Heart right ventricle (tissue), 16 donors: ENCODE measurements at places on chromosomes 1 and 21. TPM values are rescaled to one million over a fixed set of nuclear protein-coding genes. Genes with fewer than 3 reads are reported as not detected.

DNA sequence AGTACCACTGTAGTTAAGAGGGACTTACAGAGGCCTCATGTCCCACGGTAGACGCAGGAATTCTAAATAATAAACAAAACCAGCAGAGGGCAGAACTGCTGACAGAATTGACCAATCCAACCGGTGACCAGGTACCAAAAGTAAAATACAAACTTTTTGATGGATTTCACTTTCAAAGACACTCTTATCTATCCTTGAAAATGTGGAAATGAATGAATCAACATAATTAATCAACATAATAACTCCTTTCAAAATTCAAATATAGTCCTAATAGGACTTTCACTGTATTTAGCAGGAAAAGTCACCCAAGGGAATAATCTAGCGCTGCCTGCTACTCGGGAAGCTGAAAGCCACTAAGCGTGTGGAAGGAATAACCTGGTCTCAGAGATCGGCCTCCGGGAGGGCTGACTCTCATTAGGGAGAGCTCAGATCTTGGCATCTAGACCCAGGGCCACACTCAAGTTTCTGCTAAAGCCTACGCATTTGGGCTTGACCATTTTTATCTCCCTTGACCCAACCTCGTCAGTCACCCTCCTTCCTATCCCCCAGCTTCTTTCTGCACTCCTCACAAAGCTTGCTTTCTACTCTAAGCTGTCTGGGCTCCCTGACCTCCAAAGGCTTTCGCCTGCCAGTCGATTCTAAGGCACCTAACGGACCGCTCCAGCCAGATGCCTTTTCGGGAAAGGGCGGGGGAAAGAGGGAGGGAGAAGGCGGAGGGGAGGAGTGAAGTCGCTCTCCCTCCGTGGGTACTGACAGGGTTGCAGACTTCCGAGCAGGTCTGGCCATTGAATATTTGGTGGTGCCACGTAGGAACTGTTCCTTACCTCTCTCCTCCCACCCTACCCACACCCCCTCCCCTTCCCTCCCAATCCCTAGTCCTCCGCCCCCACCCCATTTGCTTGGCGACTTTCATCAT, 1.6 kb downstream of the COL11A1 start:
- no peak for DNase-seq

GRCh38 chr1:109477821-109478220, 5.9 kb upstream of the ATXN7L2 start:
- no peak for DNase-seq

DNA sequence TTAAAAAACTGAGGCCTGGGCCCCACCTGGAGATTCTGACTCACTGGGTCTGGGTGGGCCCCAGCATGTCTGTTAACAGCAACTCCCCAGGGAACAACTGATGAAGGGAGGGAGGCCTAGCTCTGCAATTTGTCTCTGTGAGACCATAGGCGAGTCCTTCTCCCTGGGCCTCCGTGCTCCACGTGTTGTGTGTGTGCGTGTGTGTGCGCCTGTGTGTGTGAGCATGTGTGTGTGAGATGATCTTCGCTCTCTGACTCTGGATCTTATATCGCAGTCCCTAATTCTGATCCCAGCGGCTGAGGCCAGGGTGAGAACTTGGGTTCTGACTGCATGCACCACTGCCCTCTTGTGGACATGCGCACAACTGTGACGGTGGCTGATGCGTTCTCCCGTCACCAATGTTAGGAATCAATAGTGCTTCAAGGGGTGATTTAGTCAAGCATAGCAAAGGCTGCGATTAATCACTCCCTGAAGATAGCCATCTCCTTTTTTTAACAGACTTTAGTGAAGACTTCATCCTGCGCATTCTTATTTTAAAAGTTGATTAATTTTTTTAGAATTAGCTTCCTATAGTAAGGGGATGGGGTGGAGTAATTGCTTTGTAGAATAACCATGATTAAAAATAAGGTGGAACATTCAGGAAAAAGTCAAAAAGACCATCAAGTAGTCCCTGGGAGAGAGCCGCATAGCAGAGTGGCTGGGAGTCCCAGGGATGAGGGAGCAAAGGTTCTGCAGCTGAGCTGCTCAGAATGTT, 62.4 kb upstream of the USP24 start:
- DNase-seq: peak; percentile 79

- no peak for DNase-seq
Measured at GRCh38 chr21:33451634-33452071, 28.1 kb downstream of the TMEM50B start.

GRCh38 chr1:185846672-185847444, 112.7 kb downstream of the HMCN1 start:
- no peak for DNase-seq

GRCh38 chr1:3336641-3337630, 117.5 kb upstream of the ARHGEF16 start:
- no peak for DNase-seq

DNA sequence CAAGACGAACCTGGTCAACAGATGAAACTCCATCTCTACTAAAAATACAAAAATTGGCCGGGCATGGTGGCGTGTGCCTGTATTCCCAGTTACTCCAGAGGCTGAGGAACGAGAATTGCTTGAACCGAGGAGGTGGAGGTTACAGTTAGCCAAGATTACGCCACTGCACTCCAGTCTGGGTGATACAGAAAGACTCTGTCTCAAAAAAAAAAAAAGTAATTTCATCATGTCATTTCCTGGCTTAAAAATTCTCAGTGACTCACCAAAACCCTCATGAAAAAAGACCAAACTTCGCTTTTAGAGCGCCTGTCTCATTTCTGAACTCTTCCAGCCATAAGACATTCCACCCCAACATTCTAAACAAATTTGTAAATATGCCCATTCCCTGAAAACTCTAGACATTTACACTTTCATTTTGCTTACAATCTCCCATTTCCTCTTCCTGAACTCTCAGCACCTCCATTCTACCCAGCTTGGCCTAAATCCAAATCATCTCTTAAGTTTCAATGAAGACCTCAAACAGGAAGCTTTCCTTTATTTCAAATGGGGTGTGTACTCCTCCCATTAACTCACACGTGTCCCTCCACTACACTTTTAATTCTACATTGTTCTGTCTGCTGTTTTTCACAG, 50.5 kb upstream of the PRRC2C start:
- no peak for DNase-seq

DNA sequence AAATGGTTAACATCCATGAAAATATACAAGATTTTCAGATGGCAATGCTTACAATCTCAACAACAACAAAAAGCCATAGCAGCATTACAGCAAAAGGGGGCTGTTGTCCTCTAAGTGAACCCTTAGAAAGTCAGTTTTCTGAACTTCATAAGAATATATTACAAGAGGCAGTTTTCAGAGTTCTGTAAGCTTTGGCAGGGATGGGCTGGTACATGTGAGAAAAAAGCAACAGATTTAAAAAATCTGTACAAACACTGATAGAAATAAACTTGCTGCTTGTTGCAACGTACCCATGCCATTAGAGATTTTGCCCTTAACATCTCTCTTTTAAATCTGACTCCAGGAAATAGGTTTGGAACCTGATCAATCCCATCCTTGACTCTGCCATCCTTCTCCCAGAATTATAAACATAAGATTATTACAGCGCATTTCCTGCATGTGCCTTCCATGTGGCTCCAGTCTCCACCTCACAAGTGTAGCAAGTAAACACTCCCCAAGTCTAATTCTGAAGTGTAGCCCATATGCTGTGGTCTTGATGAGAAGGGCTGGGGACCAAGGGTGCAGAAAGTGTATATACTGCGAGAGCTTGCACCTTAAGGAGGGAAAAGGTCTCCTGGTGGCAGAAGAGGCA, 101.4 kb upstream of the TSPAN2 start:
- DNase-seq: no peak

- DNase-seq: no peak
Measured at GRCh38 chr21:33078907-33079582, 9.1 kb downstream of the OLIG1 start.

DNA sequence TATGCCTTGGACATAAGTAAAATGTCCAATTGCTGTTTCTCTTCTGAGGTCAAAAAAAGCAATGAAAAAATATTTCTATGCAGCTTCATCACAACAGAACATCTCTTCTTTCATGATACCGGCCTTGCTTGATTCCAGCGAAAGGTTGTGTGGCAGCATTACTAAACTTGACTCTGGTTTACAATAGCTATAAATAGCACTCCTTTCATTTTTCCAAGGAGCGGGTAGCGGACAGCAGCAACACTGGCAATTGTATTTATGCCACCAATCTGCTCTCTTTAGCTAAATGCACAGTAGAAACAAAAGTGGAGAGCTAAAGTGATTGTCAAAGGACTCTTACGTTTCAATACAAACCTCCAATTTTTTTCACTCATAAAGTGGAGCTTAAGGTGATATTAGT, 7.5 kb upstream of the DAB1 start:
- no peak for DNase-seq

GRCh38 chr1:241857131-241857530, 9.1 kb downstream of the EXO1 start:
- DNase-seq: no peak

DNA sequence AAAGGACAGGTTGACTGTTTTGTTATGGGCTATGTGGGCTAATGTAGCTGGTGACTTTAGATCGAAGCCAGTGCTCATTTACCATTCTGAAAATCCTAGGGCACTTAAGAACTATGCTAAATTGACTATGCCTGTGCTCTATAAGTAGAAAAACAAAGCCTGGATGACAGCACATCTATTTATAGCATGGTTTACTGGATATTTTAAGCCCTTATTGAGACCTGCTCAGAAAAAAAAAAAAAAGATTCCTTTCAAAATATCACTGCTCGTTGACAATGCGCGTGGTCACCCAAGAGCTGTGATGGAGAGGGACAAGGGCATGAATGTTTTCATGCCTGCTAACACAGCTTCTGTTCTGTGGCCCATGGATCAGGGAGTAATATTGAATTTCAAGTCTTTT, 48.1 kb downstream of the CAMSAP2 start:
- no peak for DNase-seq

DNA sequence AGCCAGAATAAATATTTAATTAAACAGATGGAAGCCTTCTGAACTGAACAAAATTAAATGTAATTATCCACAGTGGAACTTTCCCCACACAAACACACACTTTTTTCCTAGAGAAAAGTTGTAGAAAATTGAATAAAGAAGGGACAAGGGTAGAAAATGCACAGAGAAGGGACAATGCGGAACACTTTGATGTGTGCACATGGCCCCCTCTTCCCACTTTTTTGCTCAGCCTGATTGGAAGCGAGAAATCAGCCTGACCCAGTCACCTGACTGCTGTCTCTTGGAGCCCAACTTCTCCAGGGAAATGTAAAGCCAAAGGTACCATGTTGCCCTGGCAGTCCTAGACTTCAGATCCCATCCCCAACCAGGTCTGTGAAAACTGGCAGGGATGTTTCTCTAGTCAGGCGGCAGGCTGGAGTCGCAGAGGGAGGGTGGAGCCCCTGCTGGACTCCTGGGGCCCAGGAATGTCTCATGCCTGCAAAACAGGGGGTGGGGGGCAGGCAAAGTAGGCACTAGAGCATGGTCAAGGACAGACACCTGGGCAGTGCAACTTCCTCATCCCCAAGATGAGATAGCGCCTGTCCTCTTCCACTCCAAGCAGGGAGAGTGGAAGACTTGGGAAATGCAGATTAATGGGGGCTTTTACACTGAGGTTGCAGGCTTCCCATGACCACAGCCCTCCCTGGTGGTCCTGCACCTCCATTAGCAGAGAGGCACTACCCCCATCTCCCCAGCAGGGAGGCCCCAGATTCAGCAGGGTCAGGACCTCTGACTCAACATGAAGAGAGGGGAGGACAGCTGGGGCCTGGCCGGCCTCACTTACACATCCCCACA, 2.8 kb downstream of the CERS2 start:
- DNase-seq: no peak

GRCh38 chr21:35994613-35995012, 65.7 kb downstream of the SETD4 start:
- DNase-seq: no peak

GRCh38 chr1:34165422-34165921, 442 bp upstream of the CSMD2 start:
- no peak for DNase-seq

DNA sequence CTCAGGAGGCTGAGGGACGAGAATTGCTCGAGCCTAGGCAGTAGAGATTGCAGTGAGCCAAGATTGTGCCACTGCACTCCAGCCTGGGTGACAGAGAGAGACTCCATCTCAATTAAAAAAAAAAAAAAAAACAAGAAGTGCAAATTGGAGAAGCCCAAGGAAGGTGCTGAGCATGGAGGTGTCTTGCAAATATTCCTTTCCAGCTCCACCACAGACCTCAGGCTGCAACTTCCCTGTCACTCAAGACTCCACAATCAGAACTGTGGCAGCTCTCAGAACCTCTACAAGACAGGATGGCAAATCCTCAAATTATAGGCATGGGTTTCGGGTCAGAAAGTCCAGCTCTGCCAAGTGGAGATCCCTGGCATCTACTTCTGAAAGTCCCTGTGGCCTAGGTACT, 104.4 kb upstream of the TIAM1 start:
- no peak for DNase-seq

DNA sequence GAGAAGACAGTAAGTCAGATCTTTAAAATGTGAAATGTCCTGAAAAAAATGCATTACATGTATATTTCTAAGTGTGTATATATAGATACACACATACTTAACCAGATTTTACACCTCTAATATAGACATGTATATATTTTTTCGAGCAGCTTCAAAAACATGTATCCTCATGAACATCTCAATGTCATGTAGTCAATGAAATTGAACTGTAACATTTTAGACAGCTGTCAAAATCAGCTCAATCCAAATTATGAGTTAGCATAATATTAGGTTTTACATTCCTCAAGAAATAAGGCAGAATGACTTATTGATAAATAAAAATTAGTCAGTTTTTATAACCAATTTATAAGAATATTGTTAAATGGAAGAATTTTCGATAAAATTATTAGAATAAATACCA, 665.7 kb downstream of the BRINP3 start:
- no peak for DNase-seq

DNA sequence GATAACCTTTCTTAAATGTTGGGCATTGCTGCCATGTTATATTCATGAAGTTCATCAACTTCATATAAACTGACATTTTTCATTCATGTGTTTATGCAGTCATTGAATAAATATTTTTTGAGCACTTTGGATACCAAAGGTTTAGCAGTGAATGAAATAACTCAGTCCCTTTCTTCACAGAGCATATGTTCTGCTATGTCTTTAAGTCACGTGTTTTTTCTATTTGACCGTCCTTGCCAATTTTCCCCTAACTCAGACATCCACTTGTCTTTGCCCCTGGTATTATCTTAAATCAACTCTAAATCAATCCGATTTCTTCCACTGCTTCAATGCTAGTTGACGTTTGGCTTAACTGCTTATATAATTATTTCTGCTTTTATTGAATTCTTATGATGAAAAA, 16.6 kb downstream of the ADARB1 start:
- no peak for DNase-seq

- no peak for DNase-seq
Measured at GRCh38 chr1:234780531-234781162, 170.7 kb upstream of the IRF2BP2 start.

AMY2A gene
- total RNA-seq: 0.81 TPM

DYRK3 gene
- 24.4 TPM for total RNA-seq

TIE1 gene
- 34.6 TPM for total RNA-seq

ADORA1 gene
- 10.2 TPM for total RNA-seq

ATP1A2 gene
- total RNA-seq: 216 TPM

EFCAB7 gene
- total RNA-seq: 4.5 TPM

LPAR3 gene
- total RNA-seq: 17.3 TPM

DENND2C gene
- total RNA-seq: 2.8 TPM

ITLN2 gene
- total RNA-seq: not detected

TNFRSF14 gene
- total RNA-seq: 21.8 TPM

A3GALT2 gene
- total RNA-seq: not detected

USH2A gene
- total RNA-seq: 4.0 TPM

CASQ1 gene
- total RNA-seq: 46.9 TPM

TNFAIP8L2 gene
- total RNA-seq: 1.2 TPM

LCE6A gene
- not detected for total RNA-seq

CLIC6 gene
- total RNA-seq: 0.92 TPM

RGS7 gene
- total RNA-seq: not detected

DTL gene
- 1.1 TPM for total RNA-seq
